ENCODE measurements at places on chromosomes 2 and 18.

- H3K27ac ChIP-seq, result no peak overlapping the region
- no peak overlapping the region for H3K4me3 ChIP-seq
- H3K36me3 ChIP-seq, result no peaks in the 10 kb centered on the region
- no peaks in the 10 kb centered on the region for H3K4me1 ChIP-seq
- H3K27me3 ChIP-seq, result no peaks in the 10 kb centered on the region
Observed at GRCh38 chr2:202193881-202194353, 44.5 kb downstream of the SUMO1 start.

GRCh38 chr2:232465061-232465460 is 9.1 kb downstream of the ALPI start:
- peaks cover 17% of the 10 kb centered on the region for H3K27me3 ChIP-seq
- DNase-seq, result no peak
- H3K4me3 ChIP-seq, result no peak overlapping the region
- no peaks in the 10 kb centered on the region for H3K36me3 ChIP-seq
- no peak overlapping the region for H3K27ac ChIP-seq

- H3K27me3 ChIP-seq, result no peaks in the 10 kb centered on the region
- no peak overlapping the region for H3K27ac ChIP-seq
Observed at GRCh38 chr2:145157741-145158591, 638.0 kb upstream of the ZEB2 start.

DNA sequence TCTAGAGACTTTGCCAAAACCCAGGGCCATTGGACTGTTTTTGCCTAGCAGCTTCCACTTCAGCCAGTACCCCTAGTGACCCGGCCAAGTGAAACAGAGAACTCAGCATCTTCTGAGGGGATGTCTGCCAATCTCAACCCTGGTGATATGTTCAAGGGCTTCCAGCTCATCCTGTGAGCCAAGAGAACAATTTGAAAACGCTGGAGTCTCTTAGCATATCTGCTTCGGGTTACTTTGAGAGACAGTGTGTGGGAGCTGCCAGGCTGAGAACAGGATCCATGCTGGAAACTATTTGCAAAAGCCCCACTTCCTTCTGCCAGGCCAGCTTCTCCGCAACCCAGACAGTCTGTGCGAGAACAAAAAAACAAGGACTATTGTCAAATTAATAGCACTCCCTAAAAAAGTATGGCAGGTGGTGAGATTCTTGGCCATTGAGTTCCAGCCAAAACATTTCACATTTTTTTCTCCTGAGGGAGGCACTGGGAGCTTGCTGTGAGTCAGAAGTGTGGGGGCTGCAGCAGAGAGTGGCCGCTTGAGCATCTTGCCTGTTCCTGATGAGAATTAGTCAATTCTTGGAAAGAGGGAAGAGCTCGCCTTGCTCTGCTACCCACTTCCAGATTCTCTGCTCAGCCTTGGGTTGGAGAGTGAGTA is 395.6 kb upstream of the TRIB2 start:
- no peak for DNase-seq
- H3K4me1 ChIP-seq, result peaks cover 9% of the 10 kb centered on the region
- no peaks in the 10 kb centered on the region for H3K36me3 ChIP-seq
- no peak overlapping the region for H3K27ac ChIP-seq
- H3K27me3 ChIP-seq, result no peaks in the 10 kb centered on the region

DNA sequence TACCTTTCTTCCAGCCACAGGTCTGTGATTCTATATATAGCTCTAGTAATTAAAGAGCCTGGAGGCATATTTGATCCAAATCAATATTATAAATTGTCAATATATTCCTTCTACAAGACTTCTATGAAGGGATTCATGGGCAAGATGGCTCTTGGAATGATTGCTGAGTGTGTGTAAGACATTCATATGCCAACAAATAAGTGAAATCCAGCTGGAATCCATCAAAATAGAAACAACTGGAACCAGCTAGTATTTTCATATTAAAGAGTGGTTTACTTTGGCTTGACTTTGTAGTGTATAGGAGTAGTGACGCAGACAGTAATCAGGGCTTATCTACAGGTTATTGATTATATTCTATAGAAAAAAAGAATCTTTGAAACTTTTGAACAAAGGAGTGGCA is 83.4 kb downstream of the CALCRL start:
- no peak overlapping the region for H3K27ac ChIP-seq
- DNase-seq, result no peak
- H3K4me3 ChIP-seq, result no peak overlapping the region
- H3K27me3 ChIP-seq, result no peaks in the 10 kb centered on the region
- no peaks in the 10 kb centered on the region for H3K4me1 ChIP-seq

DNA sequence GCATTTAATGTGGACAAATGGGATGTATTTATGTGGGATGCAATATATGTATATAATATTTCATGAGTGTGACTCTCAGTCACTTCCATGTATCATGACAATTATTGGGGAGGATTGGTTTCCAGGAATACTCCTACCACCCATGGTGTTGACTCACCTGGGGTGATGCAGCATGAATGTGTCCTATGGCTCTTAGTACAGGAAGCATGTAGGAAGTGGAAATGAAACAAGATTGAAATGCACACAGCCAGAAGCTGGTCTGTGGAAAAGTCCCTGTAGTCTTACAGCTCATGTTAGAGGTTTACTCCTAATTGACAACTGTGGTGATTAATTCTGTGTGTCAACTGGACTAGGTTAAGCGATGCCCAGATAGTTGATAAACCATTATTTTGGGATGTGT is 89.3 kb upstream of the HAAO start:
- no peaks in the 10 kb centered on the region for H3K27me3 ChIP-seq
- H3K36me3 ChIP-seq, result no peaks in the 10 kb centered on the region

GRCh38 chr2:154375579-154375931 is 322.9 kb upstream of the KCNJ3 start:
- no peaks in the 10 kb centered on the region for H3K27me3 ChIP-seq
- H3K4me1 ChIP-seq, result no peaks in the 10 kb centered on the region
- no peak overlapping the region for H3K27ac ChIP-seq
- DNase-seq, result no peak
- no peak overlapping the region for H3K4me3 ChIP-seq

DNA sequence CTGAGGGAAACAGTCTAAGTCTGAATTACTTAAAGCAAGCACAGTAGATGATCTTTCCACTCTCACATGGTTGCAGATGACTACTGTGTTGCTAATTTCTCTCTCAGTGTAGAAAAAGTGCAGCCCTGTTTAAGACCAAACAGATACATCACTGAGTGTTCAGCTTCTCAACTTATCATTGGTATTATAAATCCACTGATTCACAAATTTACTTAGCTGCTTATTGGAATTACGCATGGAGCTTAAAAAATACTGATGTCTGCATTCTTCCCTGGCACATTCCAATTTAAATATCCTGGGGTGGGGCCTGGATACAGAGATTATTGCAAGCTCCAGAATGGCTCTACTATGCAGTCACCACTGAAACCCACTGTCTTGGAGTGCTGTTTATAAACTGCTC is 411.2 kb downstream of the RND3 start:
- H3K36me3 ChIP-seq, result no peaks in the 10 kb centered on the region
- no peaks in the 10 kb centered on the region for H3K4me1 ChIP-seq
- H3K27ac ChIP-seq, result no peak overlapping the region
- no peak for DNase-seq
- H3K4me3 ChIP-seq, result no peak overlapping the region

GRCh38 chr2:109013051-109013450 is 24.0 kb upstream of the EDAR start:
- H3K4me1 ChIP-seq, result peaks cover 3% of the 10 kb centered on the region
- DNase-seq, result no peak
- no peak overlapping the region for H3K4me3 ChIP-seq
- no peaks in the 10 kb centered on the region for H3K36me3 ChIP-seq
- no peak overlapping the region for H3K27ac ChIP-seq

GRCh38 chr18:22840606-22841144 is 92.5 kb upstream of the RBBP8 start:
- H3K27ac ChIP-seq, result no peak overlapping the region
- no peaks in the 10 kb centered on the region for H3K36me3 ChIP-seq
- H3K27me3 ChIP-seq, result no peaks in the 10 kb centered on the region
- peaks cover 4% of the 10 kb centered on the region for H3K4me1 ChIP-seq

- no peak overlapping the region for H3K27ac ChIP-seq
- no peak for DNase-seq
- peaks cover 11% of the 10 kb centered on the region for H3K4me1 ChIP-seq
- no peaks in the 10 kb centered on the region for H3K27me3 ChIP-seq
- H3K4me3 ChIP-seq, result no peak overlapping the region
Observed at GRCh38 chr2:168180914-168181313, 66.5 kb downstream of the STK39 start.

DNA sequence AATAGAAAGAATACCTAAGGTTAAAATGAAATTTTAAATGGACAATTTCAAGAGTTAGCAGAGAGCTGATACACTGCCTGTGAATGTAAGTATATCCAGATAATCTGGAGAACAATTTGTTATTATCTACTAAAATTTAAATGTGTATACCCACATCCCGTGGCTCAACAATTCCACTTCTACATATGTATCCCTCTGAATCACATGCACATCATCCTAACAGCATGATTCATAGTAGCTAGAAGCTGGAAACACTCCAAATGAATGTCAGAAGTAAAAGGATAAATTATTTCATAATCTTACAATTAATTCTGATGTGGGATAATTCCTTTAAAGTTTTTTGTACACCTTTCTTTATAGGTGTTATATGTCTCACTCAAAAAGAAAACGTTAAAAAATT is 87.9 kb downstream of the CNTNAP5 start:
- H3K4me3 ChIP-seq, result no peak overlapping the region
- H3K4me1 ChIP-seq, result no peaks in the 10 kb centered on the region
- DNase-seq, result no peak
- no peaks in the 10 kb centered on the region for H3K36me3 ChIP-seq

DNA sequence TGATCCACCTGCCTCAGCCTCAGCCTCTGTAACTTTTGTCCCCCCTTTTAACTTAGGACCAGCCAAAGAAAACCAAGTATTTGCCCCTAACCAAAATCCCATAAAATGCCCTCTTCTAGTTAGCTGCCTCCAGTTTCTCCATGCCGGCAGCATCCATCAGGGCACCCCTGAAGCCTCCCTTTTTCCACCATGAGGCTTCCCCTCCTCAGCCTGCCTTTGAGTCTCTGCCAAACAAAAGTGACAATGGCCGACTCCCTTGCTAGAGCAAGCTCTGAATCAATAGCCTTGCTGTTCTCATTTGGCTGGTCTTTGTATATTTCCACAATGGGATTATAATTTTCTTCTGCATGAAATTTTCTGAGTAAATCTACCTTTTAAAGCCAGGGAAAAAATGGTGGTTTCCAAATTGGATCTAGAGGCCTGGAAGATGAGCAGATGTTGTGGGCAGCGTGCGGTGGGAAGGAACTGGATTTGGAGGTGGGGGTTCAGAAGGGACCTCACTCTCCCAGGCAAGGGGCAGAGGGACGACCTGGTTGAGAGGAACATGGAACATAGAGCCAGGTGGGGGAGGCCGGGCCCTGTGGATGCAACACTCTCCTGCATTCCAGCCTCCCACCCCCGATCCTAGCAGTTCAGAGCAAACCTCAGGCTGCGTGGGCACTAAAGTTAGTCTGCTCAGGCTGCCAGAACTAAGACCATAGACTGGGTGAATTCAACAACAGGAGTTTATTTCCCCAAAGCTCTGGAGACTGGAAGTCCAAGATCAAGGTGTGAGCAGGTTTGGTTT is 80.6 kb downstream of the HS6ST1 start:
- no peak overlapping the region for H3K27ac ChIP-seq
- DNase-seq, result no peak
- no peaks in the 10 kb centered on the region for H3K36me3 ChIP-seq
- H3K4me1 ChIP-seq, result peaks cover 4% of the 10 kb centered on the region
- H3K27me3 ChIP-seq, result peaks cover 8% of the 10 kb centered on the region
- H3K4me3 ChIP-seq, result no peak overlapping the region

DNA sequence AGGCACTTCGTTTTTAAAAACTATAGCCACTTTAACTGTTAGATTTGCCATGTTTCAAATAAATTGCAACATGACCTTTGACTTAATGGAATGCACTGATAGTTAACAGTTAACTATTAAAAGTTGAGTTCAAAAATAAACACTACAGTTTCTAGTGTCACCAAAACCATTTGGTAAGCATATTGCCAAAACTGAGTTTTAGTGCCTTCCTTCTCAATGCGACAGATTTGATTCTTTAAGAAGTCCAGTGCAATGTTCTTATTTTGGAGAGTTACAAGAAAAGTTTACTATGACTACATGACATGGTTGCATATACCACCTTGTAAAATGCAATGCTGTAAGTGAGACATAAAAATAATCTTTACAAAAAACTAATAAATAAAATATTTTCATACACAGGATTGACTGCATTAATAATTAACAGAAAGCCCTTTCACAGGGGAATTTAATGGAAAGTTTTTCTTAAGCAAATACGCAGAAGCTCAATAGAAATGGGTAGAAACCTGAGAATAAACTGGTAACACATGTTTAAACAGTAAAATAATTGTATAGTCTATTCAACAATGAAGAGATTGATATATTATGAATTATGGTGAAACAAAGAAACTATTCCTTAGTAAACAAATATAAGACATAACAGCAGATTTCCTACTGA is 53.8 kb downstream of the GRB14 start:
- no peaks in the 10 kb centered on the region for H3K4me1 ChIP-seq
- no peak overlapping the region for H3K27ac ChIP-seq
- no peaks in the 10 kb centered on the region for H3K27me3 ChIP-seq
- DNase-seq, result no peak

DNA sequence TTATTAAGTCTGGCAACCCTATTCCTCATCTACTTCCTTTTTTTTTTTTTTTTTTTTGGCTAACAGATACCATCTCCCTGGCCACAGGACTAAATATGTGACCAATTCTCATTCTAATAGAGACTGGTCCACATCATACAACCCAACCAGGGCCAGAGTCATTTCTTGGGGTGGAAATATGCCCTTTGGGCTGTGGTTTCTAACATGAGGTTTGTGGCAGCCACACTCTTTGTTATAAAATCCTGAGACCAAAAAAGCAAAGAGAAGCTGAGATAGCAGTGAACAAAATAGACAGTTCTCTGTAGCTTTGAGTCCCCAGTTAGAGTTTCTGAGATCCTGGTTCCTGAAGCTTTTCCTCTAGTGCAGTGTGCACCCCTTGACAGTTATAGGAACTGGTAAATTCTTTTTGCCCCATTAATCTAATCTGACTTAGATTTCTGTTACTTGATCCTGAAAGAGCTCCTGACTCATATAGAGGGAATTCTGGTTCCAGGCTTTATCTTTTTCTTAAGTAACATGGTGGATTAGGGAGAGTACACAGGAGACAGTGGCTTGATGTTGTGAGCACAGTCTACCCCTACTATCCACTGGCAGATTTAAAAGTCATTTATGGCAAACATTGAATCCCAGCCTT is 86.8 kb downstream of the MAIP1 start:
- H3K36me3 ChIP-seq, result no peaks in the 10 kb centered on the region
- no peak overlapping the region for H3K4me3 ChIP-seq
- H3K27ac ChIP-seq, result no peak overlapping the region
- DNase-seq, result no peak

Measured in thymus (tissue), 14 donors.